Jurkat, Clone E6-1 (cell line): ENCODE measurements at places on chromosomes 2 and 18.

DNA sequence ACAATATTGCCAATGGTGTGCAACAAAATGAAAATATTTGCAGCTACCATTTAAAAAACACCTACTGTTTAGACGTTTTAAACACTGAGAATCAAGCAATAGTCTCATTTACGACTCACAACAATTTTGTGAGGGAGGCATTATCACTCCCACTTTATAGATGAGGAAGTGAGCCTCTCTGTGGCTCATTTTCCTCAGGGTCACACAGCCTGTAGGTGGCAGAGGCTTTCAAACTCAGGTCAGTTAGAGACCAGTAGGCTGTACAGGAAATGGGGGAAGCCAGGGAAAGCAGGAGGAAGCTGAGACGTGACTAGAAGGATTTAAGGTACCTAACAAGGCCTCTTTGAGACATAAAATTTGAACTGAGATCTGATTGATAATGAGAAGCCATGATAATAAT lies 95.0 kb upstream of the ZNF521 start:
- no peak for DNase-seq

GRCh38 chr2:148048475-148049221 lies 27.8 kb downstream of the MBD5 start:
- no peak for DNase-seq

- no peak for DNase-seq
These were observed 34.3 kb downstream of the XDH start for GRCh38 chr2:31380243-31380642.

DNA sequence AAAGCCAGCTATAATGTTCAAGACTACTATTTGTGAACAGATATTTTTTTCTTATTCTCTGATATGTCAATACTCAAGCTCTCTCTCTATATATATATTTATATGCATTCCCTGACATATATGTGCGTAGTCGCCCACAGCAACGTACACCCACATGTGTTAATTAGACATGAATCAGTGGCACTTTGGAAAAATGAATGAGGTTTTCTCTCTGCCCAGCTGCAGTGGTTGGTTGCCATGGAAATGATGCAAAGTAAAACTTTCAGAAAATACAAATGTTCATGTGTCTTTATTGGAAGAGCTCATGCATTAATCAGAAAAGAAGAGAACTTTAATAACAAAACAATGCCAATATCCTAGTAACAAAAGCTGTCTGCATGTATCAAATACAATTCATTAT lies 34.7 kb downstream of the UNC80 start:
- DNase-seq: no peak

- no peak for DNase-seq
These were observed 7.4 kb upstream of the B3GNT7 start for GRCh38 chr2:231387904-231388724.
